ENCODE measurements at places on chromosomes 1 and 21.
A peak's percentile ranks its signal among the peaks of the same experiment; 100 is the strongest.

- peak; percentile 97 for DNase-seq
Observed at GRCh38 chr1:25695090-25695770, 78.6 kb downstream of the MAN1C1 start.

DNA sequence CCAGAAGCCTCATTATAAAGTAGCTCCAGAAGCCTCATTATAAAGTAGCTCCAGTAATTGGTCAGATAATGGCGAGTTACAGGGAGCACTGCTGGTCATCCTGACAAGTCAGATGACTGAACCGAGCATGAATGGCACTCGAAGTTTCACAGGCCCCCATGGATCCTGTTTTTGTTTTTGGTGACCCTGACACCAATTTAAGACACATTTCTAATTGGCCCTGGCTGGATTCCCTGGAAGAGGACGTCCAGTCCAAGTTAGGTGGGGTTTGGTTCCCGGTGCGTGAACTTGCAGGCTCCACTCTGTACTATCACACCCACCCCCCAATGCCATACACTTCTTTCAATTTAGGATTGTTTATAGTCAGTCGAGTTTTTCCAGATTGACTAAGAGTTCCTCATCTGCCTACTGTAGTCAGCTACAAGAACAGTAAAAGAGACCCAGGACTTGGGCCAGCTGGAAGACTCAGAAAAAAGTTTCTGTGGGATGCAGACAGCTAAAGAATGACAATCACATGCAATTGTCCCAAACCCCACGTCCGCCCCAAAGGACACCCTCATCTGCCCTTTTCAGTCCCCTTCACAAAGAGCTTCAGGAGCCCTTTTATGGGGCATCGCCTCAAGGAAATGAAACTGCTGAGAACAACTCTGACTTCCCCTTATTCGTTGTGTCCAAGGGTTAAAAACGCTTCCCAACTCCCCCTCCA lies 2.7 kb downstream of the DHRS3 start:
- DNase-seq: no peak

DNA sequence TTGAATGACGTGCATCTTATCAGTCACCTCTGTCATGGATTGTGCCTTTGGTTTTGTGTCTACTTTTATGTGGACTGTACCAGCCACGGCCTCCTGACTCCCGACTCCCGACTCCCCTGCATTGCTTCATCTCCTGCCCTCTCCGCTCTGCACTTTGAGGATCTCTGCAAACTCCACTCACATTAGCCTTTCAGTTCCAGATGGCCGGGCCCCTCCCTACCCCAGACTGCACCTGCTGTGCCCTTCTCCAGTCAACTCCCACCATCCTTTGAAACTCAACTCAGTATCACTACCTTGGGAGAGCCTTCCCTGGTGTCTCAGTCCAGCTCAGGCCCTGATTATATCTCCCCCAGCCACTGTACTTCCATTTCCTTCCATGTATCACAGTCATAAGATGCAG lies 71.4 kb downstream of the MDM4 start:
- no peak for DNase-seq

DNA sequence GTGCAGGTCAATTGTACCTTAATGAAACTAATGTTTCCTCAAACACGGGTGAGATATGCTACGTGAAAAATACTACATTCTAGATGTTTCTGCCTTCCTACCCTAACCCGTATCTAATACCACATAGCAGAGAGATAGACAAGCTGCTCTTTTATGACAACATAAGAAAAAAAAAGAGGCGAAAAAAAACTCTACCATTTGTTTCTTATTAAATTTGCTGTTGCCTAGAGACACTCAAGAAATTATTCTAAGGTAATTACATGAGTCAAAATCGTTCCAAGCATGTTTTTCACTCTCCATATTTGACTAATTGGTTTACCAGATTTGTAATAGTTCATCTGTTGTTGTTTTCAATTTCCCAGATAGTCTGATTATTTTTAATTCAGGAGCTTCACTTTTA lies 27.4 kb downstream of the PALMD start:
- DNase-seq: no peak

GRCh38 chr1:96944432-96945092 lies 223.0 kb downstream of the PTBP2 start:
- no peak for DNase-seq

DNA sequence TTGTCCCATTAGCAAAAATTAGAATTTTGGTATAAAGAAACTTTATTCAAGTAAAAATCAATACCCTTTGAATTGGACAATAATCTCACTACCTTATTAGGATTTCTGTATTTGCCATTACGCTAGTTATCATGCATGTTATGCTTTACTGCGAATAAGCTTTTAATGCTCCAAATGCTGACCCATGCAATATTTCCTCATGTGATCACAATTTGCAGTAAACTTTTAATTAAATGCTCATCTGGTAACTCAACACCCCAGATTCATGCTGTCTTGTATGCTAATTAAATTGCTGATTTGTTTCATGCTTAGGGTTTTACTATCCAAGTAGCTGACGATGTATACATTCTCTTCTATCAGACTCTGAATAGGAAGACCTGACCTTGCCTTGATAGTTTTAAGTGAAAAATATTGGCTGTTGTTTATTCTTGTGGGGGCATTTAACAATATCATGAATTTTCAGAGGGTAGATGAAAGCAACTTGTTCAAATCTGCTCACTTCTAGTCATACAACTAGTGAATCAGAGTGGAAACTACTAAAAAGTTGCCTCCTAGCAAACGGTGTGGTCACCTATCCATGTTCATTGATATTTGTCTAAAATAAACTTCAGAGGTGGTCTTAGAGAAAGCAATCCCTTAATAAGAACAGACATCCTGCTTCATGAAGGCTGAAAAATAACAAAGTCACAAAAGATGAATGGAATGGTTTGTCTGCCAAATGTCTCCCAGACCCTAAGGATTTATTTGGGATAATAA lies 5.6 kb downstream of the XCL1 start:
- DNase-seq: no peak

DNA sequence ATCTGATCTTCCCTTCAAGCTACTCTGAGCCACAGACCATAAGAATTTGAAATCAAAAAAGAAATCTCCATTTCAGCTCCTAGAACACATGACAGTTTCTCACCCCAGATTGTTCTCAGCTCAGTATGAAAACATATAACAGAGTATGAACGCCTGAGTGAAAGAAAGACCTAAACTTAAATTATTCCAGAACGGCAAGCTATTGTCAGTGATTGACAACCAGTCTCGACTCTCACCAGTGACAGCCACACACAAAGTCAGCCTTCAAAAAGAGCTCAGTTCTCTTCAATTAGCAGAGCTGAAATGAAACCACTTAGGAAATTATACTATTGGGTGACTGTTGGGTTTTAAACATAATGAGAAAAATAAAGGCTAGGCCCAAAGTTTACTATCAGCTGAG lies 312.8 kb downstream of the OMA1 start:
- no peak for DNase-seq

DNA sequence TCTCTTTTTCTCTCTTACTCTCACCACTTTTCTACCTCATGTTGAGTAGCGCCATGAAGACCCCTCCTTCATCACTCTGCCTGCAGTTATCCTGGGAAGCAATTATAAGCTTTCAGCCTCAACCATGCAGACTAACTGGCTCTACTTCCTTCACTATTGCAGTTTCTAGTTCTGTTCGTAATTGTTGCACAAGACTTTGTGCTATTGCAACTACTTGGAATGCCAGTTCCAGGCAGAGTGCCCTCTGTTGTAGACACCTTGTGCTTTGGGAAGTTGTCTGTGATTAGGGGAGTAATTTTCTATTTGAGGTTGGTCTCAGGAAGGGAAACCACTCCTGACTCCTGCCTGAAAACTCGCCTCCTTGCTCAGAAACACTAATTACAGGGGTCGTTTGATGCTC lies 19.4 kb downstream of the PGM1 start:
- no peak for DNase-seq

GRCh38 chr1:33169290-33170055 lies 12.4 kb downstream of the TRIM62 start:
- DNase-seq: peak; percentile 18

Measured in fibroblast of skin of back (primary cell).